Adrenal gland (tissue), 19 donors: ENCODE measurements at places on chromosomes 5 and 9. TPM values are rescaled to one million over a fixed set of nuclear protein-coding genes. Genes with fewer than 3 reads are reported as not detected.
A peak's percentile ranks its signal among the peaks of the same experiment; 100 is the strongest.

Gene SLC36A3
- total RNA-seq = not detected

Gene RASGRF2
- 1.5 TPM for total RNA-seq

Gene EIF4E1B
- not detected for total RNA-seq

Gene FLT4
- 19.9 TPM for total RNA-seq

Gene PTCH1
- 6.5 TPM for total RNA-seq

Gene CDH18
- total RNA-seq = not detected

Gene OGN
- 3.6 TPM for total RNA-seq

Gene FAM163B
- total RNA-seq = 1.3 TPM

Gene PRSS3
- not detected for total RNA-seq

Gene IFNK
- not detected for total RNA-seq

Gene TIGD6
- 9.9 TPM for total RNA-seq

- DNase-seq = no peak
Observed at GRCh38 chr5:136484808-136485325, 119.5 kb upstream of the TRPC7 start.

GRCh38 chr5:126000507-126000906 is 422.7 kb upstream of the GRAMD2B start:
- no peak for DNase-seq

DNA sequence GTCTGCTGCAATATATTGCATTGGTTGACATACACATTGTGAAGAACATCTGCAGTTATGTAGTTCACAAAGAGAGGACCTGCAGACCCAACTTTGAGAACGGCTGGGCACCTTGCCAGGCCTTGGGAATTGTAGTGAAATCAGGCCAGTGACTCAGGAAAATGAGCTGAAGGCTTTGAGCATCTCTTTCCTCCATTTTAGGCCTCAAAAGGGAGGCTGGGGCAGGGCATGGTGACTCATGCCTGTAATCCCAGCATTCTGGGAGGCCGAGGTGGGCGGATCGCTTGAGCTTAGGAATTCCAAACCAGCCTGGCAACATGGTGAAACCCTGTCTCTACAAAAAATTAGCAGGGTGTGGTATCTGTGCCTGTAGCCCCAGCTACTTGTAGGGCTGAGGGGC is 1.4 kb upstream of the IPPK start:
- DNase-seq = peak; percentile 79

- DNase-seq = no peak
Observed at GRCh38 chr5:154646745-154647113, 108.4 kb upstream of the LARP1 start.

DNA sequence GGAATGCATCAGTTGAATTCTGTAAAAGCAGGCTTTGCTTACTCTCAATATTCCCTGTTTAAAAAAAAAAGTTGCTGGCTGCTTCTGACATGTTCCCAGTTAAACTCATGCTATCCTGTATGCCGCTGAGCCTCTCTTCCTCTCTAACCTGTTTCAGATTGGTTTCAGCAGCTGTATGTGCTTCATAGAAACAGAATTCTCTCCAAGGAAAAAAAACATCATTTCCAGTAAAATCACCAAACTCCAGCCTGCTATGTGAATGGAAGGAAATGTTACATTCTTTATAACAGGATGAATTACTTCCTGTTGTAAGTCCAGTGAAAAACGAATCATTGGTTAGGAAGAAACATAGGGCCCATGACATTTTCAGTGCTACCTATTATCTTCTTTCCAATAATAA is 25.7 kb upstream of the KCNV2 start:
- no peak for DNase-seq

- DNase-seq = no peak
Observed at GRCh38 chr5:136517755-136518154, 152.4 kb upstream of the TRPC7 start.

DNA sequence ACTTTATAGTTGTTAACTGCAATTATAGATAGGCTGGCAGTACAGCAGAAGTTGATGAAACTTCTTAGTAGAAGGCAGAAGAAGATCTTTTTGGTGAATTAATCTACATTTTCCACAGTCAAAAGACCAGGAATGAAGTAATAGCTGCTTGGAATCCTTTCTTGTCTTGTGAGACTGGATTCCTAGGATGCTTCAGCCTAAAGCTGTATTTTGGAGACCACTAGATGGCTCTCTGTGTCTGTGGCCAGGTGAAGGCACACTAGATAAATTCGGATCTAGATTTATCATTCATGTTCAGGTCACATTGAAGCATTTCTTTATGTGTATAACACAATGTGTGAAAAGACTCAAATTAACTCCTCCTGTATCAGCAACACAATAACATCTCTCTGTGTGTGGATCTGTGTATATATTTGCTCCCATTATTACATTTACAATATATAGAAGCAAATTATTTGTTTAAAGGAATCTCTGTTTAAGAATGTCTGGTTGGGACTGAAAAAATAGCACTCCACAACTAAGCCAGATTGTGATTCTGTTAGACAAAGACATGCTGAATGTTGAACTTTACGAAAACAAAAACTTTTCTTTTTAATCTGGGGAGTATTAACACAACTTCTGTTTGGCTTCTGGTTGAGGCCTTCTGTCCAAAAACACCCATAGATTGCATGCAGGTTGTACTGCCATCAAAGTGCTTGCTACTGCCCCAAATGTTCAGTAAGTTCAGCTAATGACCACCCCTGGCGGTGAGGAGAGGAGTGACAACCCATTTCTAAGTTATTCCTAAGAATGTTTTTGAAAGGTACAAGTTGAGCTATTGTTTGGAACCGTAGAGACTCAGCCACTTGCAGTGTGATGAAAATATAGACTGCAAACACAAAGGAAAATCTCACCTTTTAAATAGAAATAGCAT is 10.6 kb downstream of the GRIN3A start:
- DNase-seq = no peak

GRCh38 chr5:56814361-56814962 is 887 bp upstream of the MAP3K1 start:
- peak; percentile 55 for DNase-seq

GRCh38 chr9:21030389-21031035 is 928 bp downstream of the HACD4 start:
- DNase-seq = no peak

- no peak for DNase-seq
Observed at GRCh38 chr5:100026606-100027005, 508.6 kb upstream of the FAM174A start.

- peak; percentile 27 for DNase-seq
Observed at GRCh38 chr5:78591138-78591612, 57.4 kb downstream of the LHFPL2 start.

DNA sequence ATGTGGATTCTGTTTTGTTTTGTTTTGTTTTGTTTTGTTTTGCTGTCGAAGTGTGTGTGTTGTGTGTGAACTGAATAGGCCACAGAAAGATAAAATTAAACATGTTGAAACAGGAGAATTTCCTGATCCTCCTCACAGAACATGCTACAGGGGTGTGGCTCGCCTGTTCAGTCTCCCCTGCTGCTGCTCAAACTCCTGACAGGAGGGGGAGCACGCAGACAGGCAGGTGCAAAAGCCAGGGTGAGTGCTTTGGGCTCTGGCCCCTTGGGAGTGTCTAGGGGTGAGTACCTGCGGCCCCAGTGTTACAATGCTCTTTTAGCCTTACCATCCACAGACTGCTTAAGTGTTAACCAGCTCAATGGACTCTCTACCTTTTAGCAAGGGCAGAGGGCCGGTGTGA is 473.5 kb downstream of the MAT2B start:
- no peak for DNase-seq

DNA sequence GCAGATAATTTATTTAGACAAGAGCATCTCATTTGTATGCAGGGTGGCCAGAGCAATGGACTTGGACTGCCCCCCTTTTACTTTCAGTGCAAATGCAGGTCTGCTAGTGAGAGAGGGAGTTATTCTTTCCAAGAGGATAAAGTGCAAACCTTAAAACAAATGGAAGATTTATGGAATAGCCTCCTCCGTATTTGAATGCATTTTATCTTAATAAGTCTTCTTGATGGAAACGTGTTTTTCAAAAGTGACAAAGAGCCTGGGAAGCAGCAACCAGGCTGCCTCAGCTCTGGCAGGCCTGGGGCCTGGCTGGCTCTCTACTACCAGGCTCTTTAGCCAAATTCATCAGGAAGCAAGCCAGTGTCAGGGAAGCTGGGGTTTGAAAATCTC is 6.8 kb downstream of the NR2F1 start:
- DNase-seq = no peak

- DNase-seq = peak; percentile 69
Observed at GRCh38 chr5:139410993-139411828, 7.3 kb upstream of the SPATA24 start.

DNA sequence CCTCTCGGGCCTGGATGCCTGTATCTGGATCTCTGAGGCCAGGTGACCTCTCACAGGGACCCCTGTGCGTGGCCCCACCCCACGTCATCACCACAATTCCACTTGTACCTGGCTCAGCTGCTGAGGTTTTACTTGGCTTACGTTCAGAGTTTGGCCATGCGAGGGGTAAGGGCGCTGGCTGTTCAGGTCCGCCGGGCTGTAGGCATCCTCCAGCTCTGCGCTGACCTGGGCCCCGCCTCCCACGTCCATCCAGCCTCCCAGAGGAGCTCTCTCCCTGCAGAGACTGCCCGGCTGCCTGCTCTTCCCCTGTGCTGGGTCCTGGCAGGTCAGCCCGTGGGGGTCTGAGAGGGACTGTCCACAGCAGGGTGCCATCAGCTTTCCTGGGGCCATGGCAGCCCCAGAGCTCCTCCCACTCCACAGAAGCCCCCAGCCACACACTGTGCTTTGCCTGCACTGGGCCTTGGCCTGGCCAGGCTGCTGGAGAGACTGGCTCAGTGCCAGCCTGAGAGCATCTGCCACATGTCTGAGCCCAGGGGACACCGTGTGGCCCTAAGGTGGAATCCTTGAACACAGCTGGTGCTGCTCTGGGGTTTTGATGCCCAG is 43.6 kb downstream of the SLC6A3 start:
- DNase-seq = no peak

DNA sequence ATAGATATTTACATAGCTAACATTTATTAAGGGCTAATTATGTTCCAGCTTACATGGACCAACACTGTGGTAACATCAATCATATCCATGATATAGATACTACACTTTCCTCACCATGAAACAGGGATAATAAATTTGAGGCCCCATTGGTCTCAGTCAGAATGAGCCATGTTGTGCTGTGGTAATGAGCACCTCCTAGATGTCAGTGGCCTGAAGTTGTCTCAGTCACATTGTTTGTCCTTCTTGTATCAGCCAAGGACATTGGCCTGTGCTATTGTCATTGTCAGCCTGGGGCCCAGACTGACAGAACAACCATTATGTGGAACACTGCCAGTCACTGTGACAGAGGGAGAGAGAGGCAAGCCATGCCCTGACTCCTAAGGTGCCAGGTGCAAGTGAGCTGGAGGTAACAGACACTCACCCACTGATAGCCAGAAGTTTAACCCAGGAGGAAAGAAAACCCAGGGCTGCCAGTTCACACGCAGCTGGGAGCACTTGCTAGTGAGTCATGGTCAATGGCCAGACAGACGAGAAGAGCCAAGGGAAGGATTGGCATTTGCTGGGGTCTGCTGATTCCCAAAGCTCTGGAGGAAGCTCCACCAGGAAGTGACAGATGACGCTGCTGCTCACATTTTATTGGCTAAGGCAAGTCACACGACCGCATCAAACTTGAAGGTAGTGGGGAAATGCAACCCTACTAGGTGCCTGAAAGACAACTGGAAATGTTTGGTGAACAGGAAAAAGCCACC is 224.2 kb downstream of the MELK start:
- DNase-seq = peak; percentile 13

GRCh38 chr9:27382308-27382707 is 85.4 kb upstream of the EQTN start:
- no peak for DNase-seq

DNA sequence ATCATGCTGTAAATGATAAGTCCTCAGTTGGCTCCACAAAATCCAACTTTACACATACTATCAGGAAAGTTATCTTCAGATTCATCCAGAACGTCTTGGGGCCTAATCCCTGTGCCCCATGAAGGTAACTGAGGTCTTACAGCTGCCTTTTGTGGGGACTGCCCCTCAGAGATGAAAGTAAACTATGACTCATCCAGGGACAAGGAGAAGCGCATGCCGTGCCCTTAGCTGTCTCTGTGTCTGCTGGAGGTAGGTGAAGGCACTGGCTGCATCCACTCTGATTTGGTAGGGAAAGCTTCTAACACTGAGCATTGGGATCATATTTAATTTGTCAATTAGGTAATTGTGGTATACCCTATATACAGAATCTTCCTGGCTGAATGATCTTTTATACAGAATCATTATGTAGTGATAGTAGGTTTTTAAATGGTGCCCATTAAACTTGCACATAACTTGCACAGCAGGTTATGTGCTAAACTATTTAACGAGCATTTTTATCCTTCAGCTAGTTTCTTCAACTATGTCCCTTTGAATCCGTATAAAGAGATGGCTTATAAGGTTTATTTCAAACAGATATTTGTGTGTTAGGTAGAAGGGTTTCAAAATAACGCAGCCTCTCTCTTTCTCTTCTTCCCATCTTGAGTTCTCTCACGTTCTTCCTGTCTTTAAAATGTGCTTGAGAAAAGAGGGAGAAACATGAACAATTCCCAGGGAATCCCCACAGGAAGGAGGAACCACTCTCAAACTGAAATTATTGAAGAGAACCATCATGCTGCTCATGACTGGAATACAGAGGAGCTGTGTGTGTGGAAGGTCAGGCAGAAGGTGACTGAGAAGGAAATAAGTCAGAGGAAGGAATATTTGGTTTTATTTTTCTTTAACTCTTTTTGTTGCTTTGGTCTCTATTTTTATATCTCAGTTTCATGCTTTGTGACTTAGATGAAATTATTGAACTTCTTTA is 250.9 kb downstream of the CD180 start:
- no peak for DNase-seq

- DNase-seq = no peak
Observed at GRCh38 chr9:98087420-98088354, 31.2 kb downstream of the NANS start.

GRCh38 chr9:20015427-20015931 is 226.6 kb upstream of the SLC24A2 start:
- no peak for DNase-seq
